Mesenteric fat pad (tissue), 1 donor: ENCODE measurements at places on chromosomes 4 and X.
A peak's percentile ranks its signal among the peaks of the same experiment; 100 is the strongest.

- DNase-seq: no peak
Observed at GRCh38 chrX:15663439-15663838, 1.2 kb downstream of the CLTRN start.

DNA sequence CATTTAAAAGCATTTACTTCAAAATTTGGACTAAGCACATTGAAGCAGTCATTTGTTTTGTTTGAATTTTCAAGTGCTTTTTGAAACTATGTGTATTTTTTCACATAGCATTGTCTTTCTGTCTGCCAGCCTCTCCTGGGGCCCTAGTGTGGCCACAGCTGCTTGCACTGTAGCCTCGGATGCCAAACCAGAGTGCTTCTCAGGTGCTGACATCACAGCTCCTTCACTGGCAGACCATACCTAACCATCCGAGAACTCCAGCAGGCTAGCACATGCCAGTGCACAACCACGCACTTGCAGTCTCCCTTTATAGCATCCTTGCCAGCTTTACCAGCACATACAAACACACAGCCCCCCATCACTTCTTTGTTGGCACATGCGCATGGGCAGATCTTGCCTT is 1019.7 kb downstream of the STPG2 start:
- no peak for DNase-seq

DNA sequence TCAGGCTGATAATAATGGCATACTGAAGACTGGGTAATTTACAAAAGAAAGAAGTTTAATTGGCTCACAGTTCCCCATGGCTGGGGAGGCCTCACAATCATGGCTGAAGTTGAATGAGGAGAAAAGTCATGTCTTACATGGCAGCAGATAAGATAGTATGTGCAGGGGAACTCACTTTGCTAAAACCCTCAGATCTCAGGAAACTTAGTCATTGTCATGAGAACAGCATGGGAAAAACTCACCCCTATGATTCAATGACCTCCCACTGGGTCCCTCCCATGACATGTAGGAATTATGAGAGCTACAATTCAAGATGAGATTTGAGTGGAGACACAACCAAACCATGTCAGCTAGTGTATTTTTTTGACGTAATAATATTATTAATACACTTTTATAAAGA is 149.8 kb upstream of the BOD1L1 start:
- DNase-seq: no peak

- no peak for DNase-seq
Observed at GRCh38 chrX:9899640-9900111, 67.5 kb upstream of the CLDN34 start.

DNA sequence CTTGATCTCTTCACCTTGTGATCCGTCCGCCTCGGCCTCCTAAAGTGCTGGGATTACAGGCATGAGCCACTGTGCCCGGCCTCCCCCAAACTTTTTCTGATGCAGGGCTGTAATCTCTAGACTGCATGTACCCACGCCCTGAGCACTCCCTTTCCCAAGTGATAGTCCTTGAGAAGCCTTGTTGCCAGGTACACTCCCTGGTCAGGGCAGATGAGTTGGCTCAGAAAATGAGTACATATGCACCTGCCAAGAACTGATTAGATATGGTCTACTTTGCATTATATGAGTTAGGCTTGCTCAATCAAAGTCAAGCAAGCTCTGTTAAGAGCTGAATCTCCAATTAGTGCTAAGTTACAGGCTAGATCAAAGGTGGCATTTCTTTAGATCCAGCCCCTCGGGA is 20.3 kb downstream of the APOO start:
- no peak for DNase-seq

- no peak for DNase-seq
Observed at GRCh38 chr4:104772849-104773248, 278.2 kb upstream of the CXXC4 start.

GRCh38 chrX:100319716-100320115 is 90.4 kb downstream of the PCDH19 start:
- DNase-seq: no peak

- DNase-seq: no peak
Observed at GRCh38 chr4:180581061-180581460, 1662.1 kb upstream of the TENM3 start.

GRCh38 chrX:46666831-46667230 is 92.1 kb downstream of the SLC9A7 start:
- DNase-seq: no peak

DNA sequence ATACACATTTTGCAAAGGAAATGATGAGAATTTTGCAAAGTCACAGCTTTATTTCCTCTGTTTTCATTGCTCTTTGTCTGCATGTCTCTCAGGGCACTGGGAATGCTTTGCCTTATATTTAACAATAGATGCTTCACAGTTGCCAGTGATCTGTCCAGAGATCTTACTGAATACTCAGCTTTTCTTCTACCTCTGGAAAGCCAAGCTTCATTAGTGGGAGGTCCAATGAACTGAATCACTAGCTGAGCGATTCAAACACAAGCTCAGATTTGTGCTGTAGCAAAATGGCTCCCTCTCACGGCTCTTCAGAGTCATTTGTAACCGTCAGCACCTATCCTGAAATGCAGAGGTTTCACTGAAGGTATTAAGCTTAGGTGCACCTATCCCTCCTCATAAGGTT is 138.9 kb downstream of the DCLK2 start:
- DNase-seq: no peak

DNA sequence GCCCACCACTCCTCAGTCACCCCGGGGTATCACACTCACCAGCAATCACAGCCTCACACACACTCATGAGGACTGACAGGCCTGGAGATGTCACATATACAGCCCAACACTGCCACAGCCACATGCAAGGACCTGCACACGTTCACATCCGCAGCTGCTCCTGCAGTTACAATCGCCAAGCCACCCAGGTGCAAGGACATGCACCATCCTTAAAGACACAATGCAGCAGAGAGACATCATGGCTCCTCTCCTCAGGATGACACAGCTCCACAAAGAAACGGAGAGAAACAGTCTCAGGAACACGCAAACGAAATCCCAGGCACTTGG is 1.1 kb downstream of the PCSK1N start:
- DNase-seq: no peak

DNA sequence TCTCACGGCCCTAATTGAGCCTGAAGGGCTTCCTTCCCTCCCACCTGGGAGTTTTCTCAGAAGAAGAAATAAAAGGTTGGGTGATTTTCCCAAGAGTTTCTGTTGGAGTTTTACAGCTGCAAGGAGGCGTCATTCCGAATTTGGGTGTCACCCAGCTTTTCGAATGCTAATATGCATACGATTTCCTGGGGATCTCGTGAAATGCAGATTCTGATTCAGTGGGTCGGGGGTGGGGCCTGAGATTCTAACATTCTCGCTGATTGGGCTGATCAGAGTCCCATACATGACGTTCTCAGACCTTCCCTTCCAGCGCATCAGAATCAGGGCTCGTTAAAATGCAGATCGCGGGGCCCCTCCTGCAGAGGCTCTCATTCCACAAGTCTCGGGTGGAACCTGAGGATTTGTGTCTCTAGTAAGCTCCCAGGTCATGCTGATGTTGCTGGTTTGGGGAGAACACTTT is 125.8 kb upstream of the STX18 start:
- DNase-seq: no peak

- DNase-seq: no peak
Observed at GRCh38 chr4:87848622-87849351, 16.0 kb downstream of the MEPE start.

GRCh38 chrX:134810211-134810610 is 151.9 kb upstream of the PLAC1 start:
- no peak for DNase-seq

GRCh38 chrX:133175605-133176004 is 42.5 kb downstream of the TFDP3 start:
- no peak for DNase-seq

GRCh38 chr4:139958739-139959098 is 195.3 kb downstream of the MAML3 start:
- DNase-seq: no peak

DNA sequence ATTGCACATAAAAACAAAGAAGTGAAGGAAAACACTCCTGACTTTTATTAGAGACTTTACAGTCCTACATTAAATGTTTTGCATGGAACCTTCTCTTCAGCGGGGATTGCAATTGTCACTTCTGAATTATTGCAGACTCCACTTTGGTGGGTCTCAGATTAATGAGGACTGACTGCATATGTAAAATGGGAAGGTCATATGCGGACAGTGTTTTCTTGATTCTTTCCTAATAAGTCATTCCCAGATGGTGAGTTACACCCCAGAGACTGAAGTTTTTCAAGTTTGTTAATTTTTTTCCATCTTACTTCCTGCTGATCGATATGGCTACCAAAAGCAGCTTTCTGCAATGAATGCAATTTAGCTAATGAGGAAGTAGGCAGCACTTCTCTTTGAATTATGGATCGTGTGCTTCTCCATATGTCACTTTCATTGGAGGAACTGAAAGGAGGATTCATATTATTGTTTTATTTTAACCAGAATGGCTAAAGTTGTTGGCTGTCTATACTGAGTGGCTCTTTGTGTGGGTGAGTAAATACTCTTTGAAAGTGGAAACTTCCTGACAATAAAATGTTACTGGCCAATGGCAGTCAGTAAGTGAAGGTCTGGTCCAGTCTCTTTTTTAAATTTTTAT is 119.3 kb upstream of the CLNK start:
- DNase-seq: no peak

- peak; percentile 72 for DNase-seq
Observed at GRCh38 chr4:1975391-1975801, 33.4 kb downstream of the NELFA start.

DNA sequence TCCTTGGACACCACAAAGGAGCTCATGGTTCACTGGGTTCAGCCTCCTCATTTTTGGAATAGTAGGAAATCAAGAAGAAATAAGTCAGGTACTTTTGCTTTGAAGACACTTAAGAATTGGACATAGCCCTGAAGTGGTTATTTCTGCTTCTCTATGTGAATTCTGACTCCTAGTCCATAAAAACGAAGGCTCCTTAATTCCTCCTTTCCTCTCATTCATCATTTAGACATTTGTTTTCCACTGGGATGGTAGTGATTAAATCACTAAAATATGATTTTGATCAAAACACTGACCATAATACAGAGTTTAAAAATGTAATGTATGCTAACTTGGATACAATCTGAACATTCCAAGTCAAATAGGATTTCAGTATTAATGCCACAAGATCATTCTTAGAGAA is 34.7 kb upstream of the CYP2U1 start:
- no peak for DNase-seq

DNA sequence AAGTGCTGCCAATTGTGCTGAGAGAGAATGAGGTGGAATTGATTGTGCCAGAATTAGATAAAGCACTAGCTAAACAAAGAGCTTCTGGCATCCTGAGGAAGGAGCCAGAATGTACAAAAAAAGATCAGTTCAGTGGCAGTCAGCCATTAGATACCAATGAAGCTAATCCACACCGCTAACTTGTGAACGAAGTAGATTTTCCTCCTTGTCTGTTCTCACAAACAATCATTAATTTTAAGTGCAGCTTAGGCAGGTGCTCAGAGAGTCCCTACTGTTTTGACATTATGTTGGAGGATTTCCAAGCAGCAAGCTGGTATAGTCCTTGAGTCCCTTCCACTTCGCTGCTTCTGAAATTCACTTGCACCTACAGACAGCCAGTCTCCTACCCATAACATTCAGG is 617.4 kb downstream of the CENPC start:
- DNase-seq: no peak

GRCh38 chr4:48090621-48091020 is 43.4 kb downstream of the TXK start:
- DNase-seq: no peak

DNA sequence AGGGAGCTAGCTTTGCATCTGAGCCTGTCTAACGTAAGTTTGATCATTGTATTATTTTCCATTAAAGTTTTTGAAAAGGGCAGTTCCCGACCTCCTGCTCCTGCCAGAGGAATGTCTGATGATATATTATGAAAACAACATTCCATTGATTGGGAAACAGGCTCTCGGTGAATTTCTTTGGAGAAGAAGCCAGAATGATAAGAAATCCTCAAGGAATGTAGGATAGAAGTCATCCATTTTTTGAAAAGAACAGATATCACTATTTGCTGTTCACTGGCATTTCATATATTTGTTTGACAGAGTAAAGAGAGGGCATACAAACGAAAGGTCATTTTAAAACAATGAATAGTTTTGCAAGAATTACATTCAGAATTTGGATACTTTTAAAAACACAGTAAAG is 781.0 kb upstream of the HTR2C start:
- DNase-seq: no peak

DNA sequence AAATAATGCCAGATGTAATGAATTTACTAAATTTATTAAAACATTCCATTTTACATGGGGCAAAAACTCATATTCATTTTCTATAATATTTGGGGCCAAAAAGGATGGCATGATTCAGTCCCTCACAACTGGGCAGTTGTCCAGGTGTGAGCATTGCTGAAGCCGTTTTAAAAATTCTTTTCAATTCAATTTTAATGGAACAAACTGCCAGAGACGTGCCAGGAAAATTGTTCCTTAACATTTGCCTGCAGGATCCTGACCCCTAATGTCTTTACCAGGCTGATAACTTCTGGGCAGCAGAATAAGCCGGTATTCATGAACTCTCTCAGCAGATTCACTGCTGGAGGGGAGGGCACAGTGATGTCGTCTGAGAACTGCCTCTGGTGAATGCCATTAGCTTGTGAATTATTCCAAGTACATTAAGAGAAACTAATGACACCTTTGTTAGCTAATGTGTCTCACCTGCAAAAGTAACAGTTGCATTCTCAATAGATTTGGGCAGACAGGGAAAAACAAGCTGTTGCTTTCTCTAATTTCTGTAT is 1445.1 kb upstream of the TENM3 start:
- no peak for DNase-seq

DNA sequence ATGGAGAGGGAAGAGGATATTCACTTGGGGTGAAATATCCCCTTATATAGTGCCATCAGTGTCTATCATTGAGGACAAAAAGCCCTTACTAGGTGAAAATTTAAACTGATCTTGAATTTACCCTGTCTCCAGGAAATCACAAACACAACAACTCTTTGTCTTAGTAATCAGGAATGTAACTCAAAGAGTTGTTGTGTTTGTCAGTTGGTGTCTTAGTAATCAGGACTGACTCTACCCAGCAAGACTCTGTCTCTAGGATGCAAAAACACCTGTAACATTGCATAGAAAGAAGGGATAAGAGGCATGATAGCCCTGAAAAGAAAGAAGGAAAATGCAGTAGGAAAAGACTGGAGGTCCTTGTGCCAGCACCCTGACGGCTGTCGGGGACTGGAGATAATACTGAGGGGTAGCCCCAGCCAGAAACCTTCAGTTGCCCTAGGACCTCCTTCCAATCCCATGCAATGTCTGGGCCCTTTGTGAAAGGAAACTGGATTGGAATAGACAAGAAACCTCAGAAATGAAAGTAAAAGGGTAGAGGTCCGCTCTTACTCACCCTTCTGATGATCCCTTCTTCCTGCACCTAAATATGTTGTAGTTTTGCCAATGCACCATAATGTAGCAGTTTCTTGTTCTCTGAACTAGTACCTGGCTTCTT is 45.3 kb downstream of the HMGB2 start:
- no peak for DNase-seq

- DNase-seq: no peak
Observed at GRCh38 chr4:52877036-52877435, 14.9 kb downstream of the RASL11B start.

GRCh38 chrX:103733017-103733416 is 22.3 kb downstream of the TMEM31 start:
- DNase-seq: no peak

GRCh38 chr4:74039315-74039763 is 850 bp upstream of the CXCL3 start:
- DNase-seq: no peak

- DNase-seq: no peak
Observed at GRCh38 chr4:42562016-42562415, 94.9 kb downstream of the ATP8A1 start.

- no peak for DNase-seq
Observed at GRCh38 chr4:59091146-59092142, 1981.3 kb upstream of the IGFBP7 start.
